ENCODE measurements at places on chromosomes 3 and 15.

DNA sequence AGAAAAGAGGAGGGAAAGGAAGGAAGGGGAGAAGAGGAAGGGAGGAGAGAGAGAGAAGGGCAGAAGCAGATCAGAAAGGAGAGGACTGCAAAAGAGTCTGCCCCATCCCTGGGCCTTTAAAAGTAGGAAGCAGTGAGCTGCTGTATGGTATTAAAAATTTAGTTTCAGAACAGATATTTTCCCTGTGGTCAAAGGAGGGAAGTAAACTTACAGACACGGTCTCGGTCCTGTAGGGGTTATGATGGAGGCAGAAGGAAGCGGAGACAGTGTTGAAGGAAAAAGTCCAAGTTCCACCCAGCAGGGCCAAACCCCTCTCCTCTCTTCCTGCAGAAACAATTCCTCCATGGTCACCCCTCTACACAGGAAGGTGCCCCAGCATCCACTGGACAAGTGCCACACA is 122.0 kb upstream of the PROK2 start:
- no peak for DNase-seq

GRCh38 chr3:116038968-116039650 is 406.2 kb downstream of the LSAMP start:
- no peak for DNase-seq

DNA sequence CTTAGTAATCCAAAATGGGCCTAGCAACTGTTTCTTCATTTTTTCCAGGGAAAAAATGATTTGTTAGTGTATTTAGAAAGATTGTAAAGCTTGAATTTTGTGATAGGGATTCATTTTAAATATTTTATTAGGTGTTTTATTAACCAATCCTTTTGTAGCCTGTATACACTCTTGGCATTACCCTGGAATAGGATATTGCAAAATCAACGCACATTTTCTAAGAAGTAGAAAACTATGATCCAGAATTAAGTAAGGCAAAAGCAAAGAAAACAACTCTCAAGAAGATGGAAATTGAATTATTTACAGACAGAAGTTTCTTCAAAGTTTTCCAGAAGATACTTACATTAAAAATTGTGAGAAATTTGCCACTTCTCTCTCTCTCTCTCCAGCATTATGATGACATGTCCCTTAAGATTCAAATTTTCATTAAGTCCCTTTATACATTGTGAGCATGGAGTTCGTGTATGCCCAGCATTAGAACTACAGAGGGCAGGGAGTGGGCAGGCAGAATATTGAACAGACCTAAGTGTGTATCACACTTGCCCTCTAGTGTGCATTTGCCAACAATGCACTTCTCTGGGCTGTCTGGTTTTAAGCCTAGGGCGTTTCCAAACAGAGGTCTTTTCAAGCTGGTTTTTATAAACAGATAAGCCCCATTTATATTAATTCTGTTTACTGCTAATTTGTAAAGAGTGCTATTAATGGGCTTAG is 28.5 kb upstream of the CMSS1 start:
- no peak for DNase-seq

- no peak for DNase-seq
These were observed 13.6 kb downstream of the HAPLN3 start for GRCh38 chr15:88881775-88882174.

GRCh38 chr3:61169621-61170251 is 81.5 kb downstream of the FHIT start:
- no peak for DNase-seq

DNA sequence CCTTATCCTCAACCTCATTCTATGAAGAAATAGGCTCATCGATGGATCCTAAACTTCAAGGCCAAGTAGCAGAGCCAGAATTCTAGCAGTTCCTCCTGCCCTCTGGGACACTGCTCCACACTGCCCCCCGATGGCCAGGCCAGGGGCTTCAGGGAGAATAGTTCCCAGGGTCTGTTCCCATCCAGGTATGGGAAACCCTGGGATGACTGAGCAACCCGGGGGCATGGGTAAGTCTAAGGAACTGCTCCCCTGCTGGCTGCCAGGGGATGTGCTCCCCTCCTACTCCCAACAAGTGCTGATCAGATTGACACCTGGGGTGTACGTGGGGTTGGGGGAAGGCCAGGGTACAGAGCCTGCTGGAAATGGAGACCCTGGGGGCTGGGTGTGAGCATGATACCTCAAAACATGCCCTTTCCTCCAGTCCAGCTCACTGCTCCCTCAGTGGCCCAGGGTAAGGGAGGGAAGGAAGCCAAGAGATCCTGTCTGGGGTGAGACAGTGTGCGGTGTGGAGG is 7.6 kb downstream of the ULK3 start:
- peak; percentile 20 for DNase-seq

- DNase-seq = no peak
These were observed 393.0 kb downstream of the IGSF11 start for GRCh38 chr3:118641608-118642007.

DNA sequence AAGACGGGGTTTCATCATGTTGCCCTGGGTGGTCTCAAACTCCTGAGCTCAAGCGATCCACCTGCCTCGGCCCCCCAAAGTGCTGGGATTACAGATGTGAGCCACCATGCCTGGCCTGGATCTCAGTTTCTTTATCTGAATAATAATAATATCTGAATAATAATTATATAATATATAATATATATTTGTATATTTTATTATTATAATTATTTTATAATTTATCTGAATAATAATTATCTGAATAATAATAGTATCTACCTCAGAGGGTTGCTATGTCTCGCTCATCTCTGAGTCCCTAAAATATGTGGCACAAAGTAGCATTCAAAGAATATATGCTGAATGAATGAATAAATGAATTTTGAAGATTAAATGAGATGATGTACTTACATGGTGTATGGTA is 44.8 kb downstream of the TMEM40 start:
- DNase-seq = no peak

GRCh38 chr3:82308755-82309154 is 547.3 kb upstream of the GBE1 start:
- no peak for DNase-seq

DNA sequence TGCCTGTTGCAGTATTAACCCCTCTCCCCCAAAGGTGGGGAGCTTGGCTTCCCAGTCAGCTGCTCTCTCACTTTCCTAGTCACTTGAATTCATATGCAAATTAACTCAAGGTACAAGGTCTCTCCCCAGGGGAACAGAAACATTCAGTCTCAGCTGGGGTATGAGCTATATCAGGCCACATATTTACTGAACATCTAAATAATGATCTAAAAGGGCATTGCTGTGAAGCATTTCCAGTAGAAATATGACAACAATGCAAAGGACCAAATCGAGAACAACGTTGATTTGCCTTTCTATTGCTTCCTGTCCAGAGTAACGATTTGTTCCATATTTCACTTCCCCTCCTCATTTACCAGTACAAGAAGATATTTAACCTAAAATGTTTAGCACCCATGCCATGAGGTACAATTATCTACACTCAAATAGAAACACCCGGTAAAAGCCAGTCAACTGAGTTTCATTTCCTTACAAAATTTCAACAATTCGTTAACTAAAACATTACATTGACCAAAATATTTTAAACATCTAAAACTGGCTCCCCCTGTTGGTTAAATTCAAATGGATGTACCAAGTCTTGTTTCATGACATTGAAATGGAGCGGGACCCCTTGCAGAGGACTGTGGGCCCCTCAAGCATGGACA is 36.5 kb upstream of the KLHL6 start:
- no peak for DNase-seq

DNA sequence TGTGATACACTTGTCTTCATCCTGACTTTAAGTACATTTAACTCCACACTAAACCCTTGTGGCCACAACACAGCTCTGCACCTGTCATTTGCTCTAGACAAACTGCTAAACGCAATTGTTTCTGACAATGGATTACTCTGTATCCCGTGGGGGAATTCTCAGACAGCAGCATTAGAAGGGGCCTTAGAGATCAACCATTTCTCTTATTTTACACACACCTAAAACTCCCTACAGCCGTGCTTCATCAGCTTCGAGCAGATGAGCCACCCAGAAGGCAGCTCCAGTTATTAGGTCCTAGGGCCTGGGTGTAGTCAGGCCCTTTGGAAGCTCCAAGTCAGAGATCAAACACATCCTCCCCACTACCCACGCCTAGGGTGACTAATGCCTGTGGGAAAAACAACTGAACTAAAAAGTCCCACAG is 1.3 kb upstream of the IL12A start:
- DNase-seq = no peak

DNA sequence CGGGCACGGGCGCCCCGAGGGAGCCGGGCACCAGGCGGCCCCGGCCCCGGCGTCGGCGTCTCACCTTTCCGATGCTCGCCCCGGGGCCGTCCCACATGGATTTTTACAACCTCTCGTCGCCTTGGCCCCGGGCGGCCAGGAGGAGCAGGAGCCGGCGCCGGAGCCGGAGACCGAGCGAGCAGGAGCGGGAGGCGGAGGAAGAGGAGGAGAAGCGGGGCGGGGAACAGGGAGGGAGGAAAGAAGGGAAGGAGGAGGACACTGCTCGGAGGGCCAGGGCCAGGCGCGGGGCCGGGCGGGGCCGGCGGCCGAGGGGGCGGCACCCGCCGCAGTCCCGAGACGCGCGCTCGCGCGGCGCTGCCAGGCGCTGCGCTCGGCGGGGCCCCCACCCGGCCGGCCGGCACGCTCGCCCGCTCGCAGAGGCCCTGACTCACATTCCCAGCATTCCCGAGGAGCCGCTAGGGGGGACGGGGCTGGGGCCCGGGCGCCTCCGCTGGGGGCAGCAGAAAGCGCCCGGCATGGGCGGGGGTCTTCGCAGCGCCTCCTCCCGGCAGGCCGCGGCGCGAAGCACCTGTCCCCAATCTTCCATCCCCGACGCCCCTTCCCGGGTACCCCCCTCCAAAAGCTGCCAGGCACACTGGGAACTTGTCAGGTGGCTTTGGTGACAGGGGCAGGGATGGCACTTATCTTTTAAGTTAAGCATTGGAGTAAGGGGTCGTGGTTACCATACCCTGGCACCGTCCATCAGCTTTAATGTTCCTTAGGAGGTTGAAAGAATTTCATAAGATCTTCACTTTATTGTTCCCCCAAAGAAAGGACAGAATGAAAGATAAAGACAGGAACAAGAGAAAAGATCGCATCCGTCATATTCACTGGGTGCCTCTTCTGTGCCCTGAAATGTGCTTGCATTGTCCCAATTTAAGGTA is at the start of gene ERC2:
ERC2 (minus strand) TSS at position 284 of the 923 bp plus-strand sequence.
- DNase-seq = no peak

- peak; percentile 55 for DNase-seq
These were observed 61.9 kb downstream of the BTLA start for GRCh38 chr3:112437146-112438022.

DNA sequence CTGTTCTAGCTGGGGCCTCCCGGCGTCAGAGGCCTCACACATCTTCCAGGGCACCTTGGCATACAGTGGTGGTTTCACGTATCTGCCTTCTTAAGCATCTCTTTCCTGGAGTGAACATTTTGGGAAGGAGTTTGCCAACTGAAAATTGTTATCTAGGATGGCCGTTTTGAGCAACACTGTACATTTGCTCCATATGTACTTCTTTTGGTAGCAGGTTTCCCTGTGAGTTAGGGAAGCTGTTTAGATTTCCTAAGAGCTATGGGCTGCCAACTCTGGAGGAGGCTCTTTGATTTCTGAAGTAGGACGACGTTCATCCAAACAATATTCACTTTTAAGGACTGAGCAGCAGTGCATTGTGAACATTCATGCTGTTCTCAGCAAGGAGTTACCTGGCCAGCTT is 665.9 kb downstream of the SQOR start:
- DNase-seq = no peak

Measured in CD4-positive, alpha-beta T cell (primary cell).